CD8-positive, alpha-beta T cell (primary cell): ENCODE measurements at places on chromosomes 5 and 9.

GRCh38 chr9:129416821-129417539 is 203.9 kb downstream of the C9orf50 start:
- no peak for DNase-seq

DNA sequence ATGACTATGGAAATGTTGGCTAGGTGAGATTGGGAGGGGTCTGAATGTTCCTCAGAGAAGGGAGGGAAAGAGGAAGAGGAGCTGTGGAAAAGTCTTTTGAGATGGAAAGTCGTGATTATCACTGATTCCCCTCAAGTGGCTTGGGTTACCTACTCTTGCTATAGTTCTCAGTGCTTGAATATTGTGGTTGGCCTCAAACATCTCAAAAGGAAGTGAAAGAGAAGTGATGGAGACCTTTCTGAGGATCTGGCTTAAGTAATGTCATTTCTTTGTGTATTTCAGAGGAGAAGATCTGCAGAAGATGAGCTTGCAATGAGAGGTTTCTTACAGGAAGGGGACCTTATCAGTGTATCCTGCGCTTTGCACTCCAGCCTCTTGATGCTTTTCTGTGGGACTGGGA is 5.5 kb downstream of the EXOSC2 start:
- DNase-seq = no peak

DNA sequence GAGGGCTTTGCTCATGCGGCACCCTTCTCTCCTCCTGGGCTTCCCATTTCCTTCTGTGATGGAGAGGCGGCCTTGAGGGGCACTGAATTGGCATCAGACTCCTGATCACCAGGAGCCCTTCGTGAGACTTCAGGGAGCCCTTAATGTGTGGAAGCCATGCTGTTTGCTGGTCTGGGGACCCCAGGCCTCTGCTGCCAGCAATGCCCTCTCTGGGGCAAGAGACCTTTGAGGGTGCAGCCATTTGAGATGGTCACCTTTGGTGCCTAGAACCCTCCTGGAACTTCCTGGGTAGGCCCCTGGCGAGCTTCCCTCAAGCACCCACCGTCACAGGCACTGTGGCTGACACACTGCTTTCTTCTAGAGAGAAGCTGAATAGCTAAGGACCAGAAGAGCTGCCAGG is 338.7 kb upstream of the IRX4 start:
- no peak for DNase-seq

DNA sequence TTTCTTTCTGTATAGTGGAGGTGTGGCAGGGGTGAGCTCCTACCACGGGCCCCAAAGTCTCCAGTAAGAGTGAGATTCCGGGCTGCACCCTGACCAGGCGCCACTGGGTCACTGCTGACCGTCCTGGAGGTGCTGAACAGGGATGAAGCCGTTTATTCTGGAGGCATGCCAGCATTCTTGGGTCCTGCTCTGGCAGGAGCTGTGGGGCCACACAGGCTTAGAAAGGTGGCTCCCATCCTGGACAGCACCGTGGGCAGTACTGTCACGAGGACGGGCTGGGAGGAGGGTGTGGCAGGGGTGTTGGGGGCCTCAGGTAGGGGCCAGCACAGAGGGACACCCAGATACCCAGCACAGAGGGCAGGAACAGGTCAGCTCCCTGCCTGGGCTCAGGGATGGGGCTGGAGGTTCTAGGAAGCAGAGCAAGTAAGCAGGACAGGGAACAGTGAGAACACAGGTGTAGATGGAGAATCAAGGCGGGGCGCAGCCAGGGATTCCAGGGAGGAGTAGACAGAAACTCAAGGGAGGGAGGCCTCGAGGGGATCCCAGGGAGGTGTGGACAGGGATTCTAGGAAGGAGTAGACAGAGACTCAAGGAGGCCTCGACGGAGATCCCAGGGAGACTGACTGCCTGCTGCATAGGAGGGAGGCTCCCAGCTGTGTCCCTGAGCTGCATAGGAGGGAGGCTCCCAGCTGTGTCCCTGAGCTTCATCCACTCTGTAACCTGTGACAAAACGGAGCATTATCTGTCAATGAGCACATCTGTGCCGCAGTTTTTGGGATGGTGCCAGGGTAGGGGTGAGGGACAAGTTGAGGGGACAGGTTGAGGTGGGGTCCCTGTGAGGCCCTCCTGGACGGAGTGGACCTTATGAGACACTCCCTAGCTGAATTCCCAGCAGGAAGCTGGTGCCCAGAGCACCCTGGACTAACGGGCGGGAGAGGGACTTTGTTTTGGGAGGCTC is 1.1 kb upstream of the PLEKHG4B start:
- DNase-seq = no peak

DNA sequence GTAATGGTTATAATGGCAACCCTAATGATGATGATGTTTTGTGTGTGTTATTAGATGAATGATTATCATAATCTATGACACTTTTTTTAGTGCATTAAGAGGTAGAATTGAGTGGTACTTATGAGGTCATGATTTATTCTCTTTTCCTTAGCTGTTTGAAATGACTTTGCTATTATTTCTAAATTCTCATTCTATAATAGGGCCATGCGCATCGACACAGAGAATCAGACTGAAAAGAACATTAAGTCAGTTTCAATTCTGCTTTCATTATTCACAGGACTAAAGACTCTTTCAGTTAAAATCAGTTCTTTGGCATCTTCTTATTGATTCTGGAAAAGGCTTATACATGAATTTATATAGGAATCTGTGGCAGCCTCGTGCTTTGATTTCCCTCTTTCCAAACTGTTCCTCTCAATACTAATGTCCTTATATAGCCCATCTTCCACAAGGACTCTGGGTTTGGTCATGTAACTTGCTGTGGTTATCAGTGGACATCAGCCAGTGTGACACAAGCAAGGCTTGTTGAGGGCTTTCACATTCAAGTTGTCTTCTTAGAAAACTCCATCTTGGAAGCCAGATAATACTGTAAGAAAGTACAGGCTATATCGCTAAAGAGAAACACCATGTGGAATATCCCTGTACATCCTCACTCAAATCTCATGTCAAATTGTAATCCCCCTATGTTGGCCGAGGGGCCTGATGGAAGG is 140.3 kb upstream of the CHD1 start:
- no peak for DNase-seq
